Body of pancreas (tissue), 4 donors: ENCODE measurements at places on chromosomes 1 and 21. TPM values are rescaled to one million over a fixed set of nuclear protein-coding genes. Genes with fewer than 3 reads are reported as not detected.
A peak's percentile ranks its signal among the peaks of the same experiment; 100 is the strongest.

KMO gene
- total RNA-seq, result 3.6 TPM

CYP4A22 gene
- total RNA-seq, result not detected

DNA sequence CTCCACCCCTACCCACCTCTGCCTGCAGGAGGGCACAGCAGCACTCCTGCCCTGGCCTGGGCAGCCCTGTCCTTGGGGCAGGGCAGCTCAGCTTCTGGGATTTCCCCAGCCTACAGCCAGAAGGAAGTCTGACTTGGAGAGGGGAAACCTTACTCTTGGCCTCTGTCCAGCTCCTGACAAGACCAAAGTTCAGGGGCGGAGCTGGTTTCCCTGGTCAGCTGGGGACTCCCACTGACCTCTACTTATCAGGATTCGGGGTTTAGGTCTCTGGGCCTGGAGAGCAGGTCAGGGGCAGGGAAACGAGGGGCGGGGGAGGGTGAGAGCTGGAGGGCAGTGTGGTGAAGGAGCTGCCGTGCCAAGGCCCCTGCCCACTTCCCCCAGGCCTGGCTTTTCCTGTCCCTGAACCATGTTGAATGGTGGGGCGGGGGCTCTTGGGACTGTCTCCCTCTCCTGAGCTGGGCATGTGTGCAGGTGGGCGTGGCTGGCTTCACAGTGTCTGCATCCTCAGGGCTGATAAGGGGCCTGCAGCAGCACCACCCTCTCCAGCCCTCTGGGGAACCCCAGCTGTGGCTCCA, 16.8 kb upstream of the ETV3 start:
- peak; percentile 60 for DNase-seq
- H3K27ac ChIP-seq, result no peak overlapping the region
- no peak overlapping the region for H3K4me3 ChIP-seq
- H3K36me3 ChIP-seq, result no peaks in the 10 kb centered on the region
- H3K4me1 ChIP-seq, result peaks cover 21% of the 10 kb centered on the region
- H3K27me3 ChIP-seq, result no peaks in the 10 kb centered on the region

GRCh38 chr21:37082375-37082774, 9.3 kb downstream of the TTC3 start:
- DNase-seq, result no peak
- H3K4me1 ChIP-seq, result peaks cover 11% of the 10 kb centered on the region
- no peak overlapping the region for H3K27ac ChIP-seq
- H3K36me3 ChIP-seq, result no peaks in the 10 kb centered on the region
- no peaks in the 10 kb centered on the region for H3K27me3 ChIP-seq

GRCh38 chr1:227318853-227319607, 738 bp upstream of the CDC42BPA start:
- H3K27me3 ChIP-seq, result no peaks in the 10 kb centered on the region
- H3K36me3 ChIP-seq, result no peaks in the 10 kb centered on the region
- H3K4me1 ChIP-seq, result peaks cover 47% of the 10 kb centered on the region
